Breast epithelium (tissue), 4 donors: ENCODE measurements at places on chromosomes 7 and 10. TPM values are rescaled to one million over a fixed set of nuclear protein-coding genes. Genes with fewer than 3 reads are reported as not detected.

DNA sequence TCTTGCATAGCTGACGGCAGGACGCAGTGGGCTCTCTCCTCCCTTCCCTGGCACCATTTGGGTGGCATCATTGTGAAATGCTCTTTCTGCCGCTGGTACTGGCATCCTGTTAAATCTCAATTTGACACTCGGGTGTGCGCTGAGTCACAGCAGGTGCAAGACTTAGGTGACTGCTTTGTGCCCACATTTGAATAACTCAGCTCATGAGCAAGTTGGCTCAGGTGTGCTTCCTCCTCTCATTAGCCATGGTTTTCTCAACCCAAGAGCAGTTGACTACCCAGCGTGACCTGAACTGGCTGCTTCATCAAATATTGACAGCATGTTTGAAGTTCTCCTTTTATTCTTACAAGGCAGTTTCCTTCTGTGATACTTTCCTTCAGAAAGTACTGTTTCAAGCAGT, 24.6 kb upstream of the NFE2L3 start:
- no peak for DNase-seq

Gene INSIG1
- 89.6 TPM for total RNA-seq

DNA sequence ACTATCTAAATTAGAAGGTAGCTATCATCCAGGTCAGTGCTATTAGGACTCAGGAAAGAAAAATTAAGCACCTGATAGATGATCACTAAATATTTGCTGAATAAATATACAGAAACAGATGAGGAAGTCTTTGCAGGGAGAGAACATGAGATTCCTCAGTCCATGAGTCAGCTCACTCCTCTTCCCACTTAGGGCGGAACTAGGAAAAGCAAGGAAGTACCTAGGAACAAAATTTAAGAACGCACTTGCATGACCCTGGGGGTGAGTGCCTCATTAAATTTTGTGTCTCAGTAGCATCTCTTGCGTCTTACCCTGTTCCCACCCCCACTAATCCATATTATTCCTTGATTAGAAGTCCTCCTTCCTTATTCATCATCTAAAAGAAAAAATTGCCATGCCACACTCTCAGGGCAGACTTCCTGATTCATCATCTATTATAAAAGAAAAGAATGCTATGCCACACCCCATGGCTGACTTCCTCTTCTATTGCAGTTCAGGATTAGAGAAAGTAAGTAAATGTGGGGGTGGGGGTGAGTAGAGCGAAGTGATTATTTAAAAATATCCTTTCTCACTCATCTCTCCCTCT, 208.8 kb downstream of the THSD7A start:
- no peak for DNase-seq

Gene LCOR
- 35.7 TPM for total RNA-seq

Gene PTPRN2
- total RNA-seq = 2.2 TPM

Gene SLC26A5
- total RNA-seq = 1.0 TPM

GRCh38 chr7:141012696-141013344, 1.9 kb downstream of the MRPS33 start:
- DNase-seq = no peak

Gene ZNF503
- total RNA-seq = 3.6 TPM

Gene ZNF804B
- not detected for total RNA-seq

Gene CAV1
- 729 TPM for total RNA-seq

DNA sequence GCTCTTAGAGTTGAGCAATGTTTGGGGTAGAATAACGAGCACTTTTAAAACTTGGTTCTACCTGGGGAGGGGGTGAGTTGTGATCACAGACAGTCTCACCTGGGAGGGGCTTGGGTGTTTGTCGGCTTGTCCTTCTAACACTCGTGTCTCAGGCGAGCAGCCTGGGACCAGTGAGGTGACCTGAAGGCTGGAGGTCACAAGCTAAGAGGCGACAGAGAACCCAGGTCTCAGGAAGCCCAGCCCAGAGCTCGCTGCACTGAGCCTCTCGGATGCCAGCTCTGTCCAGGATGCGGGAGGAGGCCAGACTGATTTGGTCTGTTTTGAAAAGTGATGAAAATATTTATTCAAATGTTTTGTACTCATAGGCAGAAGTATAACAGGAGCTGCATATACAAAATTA, 11.8 kb downstream of the HTRA1 start:
- DNase-seq = no peak
